ENCODE measurements at places on chromosomes 7 and 10.
A peak's percentile ranks its signal among the peaks of the same experiment; 100 is the strongest.

- DNase-seq: no peak
Measured at GRCh38 chr10:128729910-128730420, 603.7 kb upstream of the MKI67 start.

DNA sequence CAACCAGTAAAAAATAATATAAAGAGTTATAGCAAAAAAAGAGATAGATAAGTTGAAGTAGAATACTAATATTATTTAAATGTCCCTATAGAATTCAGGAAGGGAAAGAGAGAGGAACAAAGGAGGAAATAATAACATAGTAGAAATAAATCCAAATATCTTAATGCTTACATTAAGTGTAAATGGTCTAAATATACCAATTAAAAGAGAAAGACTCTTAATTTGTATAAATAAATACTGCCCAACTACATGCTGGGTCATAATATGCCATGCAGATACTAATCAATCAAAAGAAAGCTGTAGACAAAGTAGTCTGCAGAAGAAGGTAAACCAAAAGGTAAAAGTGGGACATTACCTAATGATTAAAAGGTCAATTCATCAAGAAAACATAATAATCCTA, 43.3 kb upstream of the VIPR2 start:
- DNase-seq: no peak

DNA sequence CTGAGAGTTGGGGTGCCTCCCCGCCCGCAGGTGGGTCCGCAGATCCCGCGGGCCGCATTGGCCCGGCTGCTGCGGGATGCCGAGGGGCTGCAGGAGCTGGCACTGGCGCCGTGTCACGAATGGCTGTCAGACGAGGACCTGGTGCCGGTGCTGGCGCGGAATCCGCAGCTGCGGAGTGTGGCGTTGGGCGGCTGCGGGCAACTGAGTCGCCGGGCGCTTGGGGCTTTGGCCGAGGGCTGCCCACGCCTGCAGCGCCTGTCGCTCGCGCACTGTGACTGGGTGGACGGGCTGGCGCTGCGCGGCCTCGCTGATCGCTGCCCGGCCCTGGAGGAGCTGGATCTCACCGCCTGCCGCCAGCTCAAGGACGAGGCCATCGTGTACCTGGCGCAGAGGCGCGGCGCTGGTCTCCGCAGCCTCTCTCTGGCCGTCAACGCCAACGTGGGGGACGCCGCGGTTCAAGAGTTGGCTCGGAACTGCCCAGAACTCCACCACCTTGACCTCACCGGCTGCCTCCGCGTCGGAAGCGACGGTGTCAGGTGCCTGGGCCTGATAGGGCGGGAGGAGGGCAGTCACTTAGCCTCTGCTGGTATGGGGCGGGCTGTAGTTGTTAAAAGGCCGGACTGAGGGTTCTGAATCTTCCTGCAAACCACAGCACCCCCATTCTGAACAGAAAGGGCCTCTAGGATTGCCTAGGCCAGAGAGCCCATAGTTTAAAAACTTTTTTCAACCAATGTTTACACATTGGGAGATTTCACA, 1.3 kb downstream of the FBXL15 start:
- no peak for DNase-seq

- peak; percentile 33 for DNase-seq
Measured at GRCh38 chr7:87218796-87219544, 562 bp downstream of the TMEM243 start.

DNA sequence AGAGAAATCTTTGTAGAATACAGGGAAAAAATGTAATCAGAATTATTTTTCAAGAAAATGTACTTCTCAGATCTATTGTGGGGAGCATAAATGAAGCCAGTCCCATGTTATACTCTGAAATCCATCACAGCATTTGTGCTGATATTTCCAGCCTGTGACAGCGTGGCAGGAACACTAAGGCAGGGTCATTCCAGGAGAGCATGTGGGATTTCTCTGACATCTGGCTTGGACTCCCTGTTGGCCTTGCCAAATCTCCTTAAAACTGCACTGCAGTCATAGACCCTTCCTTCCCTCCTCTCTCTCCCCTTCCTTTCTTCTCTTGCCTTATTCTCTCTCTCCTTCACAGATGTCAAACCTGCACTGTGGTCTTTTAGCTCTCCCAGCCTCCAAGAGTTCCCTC, 6.5 kb upstream of the TSPAN13 start:
- peak; percentile 23 for DNase-seq

DNA sequence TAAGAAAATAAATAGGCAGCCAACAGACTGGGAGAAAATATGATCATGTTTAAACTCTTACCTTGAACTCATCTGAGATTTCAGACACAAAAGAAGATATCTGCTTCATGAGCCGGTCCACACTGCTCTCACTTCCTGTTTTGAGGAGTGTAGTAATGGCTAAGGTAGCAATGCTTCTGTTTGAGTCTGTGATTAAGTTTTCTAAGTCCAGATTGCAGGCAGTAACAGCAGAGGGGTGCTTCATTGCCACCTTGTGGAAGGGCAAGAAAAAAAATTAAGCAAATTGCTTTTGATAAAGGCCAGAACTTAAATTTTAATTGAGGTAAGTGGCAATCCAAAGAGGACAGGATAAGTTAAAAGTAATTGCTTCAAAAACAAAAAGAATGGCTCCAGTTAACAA, 69.1 kb downstream of the MEST start:
- DNase-seq: peak; percentile 26

GRCh38 chr7:24908166-24908565, 71.8 kb downstream of the OSBPL3 start:
- DNase-seq: no peak

DNA sequence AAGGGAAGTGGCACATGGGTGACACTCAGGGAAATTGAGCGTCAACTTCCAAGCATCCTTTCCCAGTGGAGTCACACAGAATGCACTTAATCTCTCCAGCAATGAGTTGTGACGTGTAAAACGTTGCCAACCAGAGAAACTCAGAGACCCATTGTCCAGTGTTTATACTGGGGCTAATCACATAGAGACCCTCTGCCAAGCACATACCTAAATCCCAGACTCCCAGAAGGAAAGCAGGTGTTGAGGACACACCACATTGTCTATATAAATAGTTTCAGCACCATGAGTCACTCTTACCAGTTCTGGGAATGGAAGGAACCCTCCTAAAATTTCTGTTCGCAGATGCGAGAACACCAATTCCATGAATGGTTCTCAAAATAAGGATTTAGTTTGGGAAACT, 76.4 kb upstream of the BET1 start:
- no peak for DNase-seq

- no peak for DNase-seq
Measured at GRCh38 chr10:100784126-100784525, 38.7 kb downstream of the PAX2 start.
